Activated CD4-positive, alpha-beta T cell treated with anti-CD3 and anti-CD28 coated beads, Interleukin-2, amount 10 ng/mL, durations not matched to agents 24 days and 14 days (primary cell): ENCODE measurements at places on chromosomes 1 and 21.

DNA sequence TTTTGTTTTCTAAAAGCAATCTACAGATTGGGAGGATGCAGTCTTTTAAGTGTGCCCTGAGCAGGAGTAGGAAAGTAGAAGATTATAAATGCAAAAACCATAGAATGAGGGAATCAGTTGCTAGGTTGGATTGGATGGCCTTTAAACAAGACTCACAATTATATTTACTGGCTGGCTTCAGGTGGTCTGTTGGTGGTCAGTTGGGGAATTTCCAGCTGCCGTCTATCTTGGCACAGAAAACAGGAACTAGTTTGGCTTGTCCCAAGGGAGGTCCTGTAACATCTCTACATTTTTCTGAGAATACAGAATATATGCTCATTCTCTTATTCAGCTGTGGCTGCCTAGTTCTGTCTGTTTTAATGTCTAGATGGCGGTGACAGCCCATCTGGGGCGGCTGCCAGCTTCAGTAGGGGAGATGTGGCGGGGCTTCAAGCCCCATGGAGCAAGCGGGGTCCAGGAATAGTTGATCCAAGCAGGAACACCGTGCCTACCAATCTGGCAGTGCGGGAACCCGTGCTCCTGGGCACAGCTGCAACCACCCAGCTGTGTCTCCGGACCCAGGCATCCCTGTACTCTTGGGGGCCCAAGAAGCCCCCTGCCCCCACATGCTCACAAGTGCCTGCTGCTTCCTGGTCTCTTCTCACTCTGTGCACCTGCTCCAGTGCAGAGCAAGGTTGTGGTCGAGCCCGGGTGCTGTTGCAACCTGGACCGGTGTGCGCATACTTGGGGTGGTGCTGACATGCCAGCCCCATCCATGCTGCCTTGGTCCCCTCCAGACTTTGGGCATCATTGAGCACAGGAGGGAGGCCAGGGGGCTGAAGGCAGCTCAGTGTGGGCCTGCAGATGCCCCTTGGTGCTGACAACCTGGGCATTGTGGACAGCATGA, 1182.6 kb downstream of the AMY1C start:
- DNase-seq: no peak

- DNase-seq: no peak
These were observed 3.7 kb downstream of the ITGB2 start for GRCh38 chr21:44916965-44917364.

- DNase-seq: no peak
These were observed 41.2 kb downstream of the ENAH start for GRCh38 chr1:225611537-225612223.

GRCh38 chr21:30101967-30102366, 64.6 kb downstream of the CLDN17 start:
- no peak for DNase-seq

DNA sequence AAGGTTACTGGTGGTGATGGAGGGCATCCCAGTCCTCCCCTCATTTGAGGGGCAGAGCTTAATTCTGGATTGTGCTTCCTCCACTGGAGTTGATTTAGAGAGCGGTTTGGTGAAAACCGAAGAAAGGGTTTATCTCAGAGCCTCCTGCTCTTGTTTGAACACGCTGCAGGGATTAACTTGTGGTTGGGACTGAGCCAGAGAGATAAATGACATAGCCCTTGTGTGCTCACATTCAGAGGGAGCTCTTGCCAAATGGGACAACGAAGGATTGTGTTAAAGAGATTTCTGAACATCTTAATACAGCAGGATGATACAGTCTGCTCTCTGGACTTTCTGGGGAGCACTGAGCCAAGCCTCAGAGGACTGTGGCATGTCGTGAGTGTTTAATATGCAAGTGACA, 308.2 kb downstream of the DISC1 start:
- DNase-seq: no peak
